ENCODE measurements at places on chromosomes 4 and X.

GRCh38 chrX:151912780-151913179 is at the start of gene MAGEA4:
TSS of gene MAGEA4 (plus strand) at chrX:151912889. CDS start at chrX:151923665, 10,776 bp downstream.
- no peak for DNase-seq

DNA sequence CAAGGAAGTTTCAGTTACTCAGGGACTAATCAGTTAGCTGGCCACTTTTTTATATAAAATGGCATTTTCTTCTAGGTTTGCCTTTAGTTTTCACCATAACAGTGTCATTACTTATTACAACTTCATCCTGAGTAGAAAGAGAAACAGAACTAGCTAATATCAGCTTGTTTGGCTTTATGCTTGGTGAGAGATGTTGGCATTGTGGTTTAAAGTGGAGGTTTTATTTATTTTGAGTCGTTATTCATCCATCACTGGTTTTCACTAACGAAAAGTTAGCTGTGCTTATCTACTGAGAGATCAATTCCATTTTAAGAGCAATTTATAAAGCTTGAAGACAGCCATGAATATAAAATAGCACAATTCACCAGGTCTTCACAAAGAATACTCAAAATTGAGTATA is 714.5 kb downstream of the GRID2 start:
- DNase-seq = no peak

DNA sequence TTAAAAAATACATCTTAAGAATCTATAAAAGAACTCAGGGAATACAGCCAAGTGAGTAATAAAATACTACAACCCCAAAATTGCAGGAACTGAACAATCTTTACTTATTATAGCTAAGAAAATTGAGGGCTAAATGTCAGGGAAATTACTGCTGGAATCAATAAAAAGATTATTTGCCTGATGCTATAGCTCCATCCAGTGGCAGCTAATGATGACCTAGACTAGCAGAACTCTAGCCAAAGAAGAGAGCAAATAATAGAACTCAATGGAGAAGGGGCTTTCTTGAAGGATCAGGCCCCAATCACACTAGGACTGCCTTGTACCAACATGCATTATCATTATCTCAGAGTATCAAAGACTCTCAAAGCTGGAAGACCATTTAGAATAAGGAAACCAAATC is 85.0 kb upstream of the FAM241A start:
- DNase-seq = no peak

DNA sequence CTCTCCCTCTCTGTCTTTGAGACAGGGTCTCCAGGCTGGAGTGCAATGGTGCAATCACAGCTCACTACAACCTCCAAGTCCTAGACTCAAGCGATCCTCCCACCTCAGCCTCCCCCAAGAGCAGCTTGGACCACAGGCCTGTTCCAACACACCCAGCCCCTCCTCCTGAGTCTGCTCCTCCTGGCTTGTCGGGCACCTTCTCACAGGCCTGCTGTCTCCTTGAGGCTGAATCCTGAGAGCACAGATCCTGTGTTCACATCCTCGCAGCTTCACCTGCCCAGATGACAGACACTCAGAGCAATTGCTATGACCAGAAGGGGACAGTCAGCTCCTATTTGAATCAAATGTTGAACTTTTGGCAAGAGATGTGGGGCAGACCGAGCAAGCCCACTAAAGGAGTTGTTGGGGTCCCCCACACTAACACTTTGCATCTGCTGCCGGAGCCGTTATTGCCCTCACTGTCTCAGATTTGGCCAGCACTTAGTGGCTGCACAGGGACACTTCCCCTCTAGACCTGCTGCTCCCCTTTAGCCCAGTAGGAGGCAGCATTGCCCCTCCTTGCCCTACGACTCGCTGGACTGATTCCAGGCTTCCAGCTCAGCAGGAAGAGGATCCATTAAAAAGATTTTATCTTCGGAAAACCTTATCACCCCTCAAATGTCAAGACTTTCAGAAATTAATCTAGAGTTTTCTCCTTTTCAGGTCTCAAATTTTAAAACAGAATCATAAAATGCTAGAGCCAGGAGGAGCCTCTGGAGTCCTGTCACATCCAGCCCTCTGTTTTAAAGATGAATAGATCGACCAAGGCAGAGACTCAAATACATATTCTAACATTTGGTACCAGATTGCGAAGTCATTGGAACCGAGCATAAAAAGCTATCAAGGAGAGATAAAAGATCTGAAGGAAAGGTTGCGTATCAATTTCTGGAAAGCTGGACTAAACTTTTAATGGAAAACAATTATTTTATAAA is 113.7 kb downstream of the USP46 start:
- peak; percentile 42 for DNase-seq

DNA sequence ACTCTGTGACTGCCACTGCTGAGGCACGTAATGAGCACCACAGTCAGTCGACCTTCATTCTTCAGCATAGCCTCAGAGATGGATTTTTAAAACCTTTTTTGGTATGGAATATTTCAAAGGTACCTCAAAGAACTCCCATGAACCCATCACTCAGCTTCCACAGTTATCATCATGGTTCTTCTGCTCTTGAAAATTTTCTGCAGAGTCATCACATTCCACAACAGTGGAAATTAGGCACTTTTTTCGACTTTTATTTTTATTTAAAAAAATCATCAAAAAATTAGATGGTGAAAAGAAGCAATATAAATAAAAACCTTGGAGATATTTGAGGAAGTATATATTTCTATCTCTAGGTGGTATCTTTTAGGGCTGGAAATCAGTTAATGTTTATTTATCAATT is 37.5 kb downstream of the TBC1D19 start:
- DNase-seq = no peak

DNA sequence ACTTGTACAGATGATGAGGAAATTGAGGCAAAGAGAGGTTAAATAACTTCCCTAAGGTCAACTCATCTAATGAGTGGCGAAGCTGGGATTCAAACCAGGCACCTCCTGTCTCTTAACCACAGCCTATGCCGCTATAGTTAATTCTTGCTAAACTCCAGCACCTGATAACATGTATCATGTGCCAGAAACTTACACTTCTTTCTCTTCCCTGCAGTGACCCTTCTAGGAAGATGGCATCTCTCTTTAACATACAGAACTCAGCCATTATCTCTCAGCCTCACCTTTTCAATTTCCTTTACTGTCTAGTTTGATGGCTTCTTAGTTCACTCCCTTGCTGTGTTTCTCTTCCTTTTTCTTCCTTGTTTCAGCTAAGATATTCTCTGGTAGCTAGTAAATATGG is 2.5 kb downstream of the VBP1 start:
- no peak for DNase-seq

DNA sequence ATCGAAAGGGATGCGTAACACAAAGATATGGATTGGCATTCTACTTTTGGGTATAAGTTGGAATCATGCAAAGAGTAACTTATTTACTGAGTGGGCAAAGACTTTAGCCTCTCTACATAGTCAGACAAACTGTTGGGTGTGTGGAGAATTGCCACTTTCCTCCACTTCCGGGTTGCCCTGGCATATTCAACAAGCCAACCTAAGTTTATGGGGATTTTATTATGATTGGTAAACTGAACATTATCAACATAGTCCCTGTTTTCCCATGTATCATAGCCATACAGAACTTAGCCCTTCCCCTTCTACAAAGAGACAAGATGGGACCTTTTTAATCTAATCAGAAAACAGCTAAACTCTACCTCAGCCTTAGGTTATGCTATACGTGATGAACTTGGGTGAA is 121.6 kb downstream of the AGTR2 start:
- no peak for DNase-seq

GRCh38 chr4:84249521-84249920 is 249.6 kb downstream of the NKX6-1 start:
- DNase-seq = no peak

- no peak for DNase-seq
Measured at GRCh38 chr4:69196209-69196965, 18.2 kb downstream of the UGT2B11 start.

DNA sequence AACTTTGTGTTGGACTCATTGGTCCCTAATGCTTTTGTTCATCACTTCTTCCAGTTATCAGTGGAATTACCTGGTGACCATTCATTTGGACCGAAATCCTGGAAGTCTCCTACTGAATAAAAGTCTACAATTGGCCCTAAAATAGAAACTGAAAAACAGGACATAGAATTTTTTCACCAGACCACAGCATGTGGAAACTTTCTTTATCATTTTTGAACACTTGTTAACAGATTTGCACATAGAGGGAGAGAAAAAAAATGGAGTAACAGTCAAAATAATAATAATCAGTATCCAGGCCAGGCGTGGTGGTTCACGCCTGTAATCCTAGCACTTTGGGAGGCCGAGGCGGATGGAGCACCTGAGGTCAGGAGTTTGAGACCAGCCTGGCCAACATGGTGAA is 7.1 kb downstream of the EPGN start:
- no peak for DNase-seq

GRCh38 chrX:45868425-45868824 is 667.7 kb upstream of the DIPK2B start:
- no peak for DNase-seq

- no peak for DNase-seq
Measured at GRCh38 chrX:115259238-115259875, 25.5 kb upstream of the LRCH2 start.

DNA sequence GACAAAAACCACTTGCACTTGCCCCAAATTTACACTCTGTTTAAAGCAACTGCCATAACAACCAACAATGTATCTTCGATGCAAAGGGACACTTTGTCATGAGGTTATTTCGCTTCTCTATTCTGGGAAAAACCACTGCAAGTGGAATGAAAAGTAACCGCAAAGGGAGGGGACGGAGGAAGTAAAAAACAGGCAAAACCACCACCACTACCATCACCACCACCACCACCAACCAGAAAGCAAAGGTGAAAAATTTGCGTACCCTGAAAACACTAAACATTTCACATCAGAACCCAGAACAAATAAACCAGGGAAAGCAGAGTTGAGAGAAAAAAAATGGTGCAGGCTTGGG is 1.2 kb upstream of the N4BP2 start:
- peak; percentile 18 for DNase-seq

DNA sequence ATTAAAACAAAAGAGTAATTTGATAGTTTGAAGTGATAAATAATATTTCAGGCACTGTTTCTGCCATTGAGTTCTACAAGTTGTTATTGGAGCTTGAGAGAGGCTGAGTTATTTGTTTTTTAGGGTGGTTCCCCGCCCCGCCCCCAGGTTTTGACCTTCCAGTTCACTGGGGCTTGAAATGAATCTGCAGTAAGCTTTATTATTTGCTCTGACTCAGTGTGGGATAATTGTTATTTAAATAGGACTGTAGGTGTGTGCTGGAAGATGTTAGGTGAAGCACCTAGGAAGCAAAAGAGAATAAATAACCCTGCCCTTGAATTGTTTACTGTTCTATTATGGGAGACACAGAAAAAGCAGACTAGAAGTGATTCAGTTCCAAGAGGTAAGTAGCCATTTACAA is 81.2 kb upstream of the KCNIP4 start:
- no peak for DNase-seq

DNA sequence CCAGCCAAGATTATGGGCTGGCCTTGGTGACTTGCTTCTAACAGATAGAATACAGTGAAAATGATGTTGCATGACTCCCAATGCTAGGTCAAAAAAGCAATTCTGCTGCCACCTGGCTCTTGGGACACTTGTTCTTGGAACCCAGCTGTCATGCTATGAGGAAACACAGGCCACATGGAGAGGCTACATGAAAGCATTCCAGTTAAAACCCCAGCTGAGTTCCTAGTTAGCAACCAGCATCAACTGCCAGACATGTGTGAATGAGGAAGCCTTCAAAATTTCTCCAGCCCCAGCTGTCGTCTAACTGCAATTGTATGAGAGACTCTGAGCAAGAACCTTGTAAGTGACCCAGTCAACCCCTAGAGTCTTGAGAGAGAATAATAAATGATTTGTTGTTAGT is 105.2 kb upstream of the FGF16 start:
- no peak for DNase-seq

DNA sequence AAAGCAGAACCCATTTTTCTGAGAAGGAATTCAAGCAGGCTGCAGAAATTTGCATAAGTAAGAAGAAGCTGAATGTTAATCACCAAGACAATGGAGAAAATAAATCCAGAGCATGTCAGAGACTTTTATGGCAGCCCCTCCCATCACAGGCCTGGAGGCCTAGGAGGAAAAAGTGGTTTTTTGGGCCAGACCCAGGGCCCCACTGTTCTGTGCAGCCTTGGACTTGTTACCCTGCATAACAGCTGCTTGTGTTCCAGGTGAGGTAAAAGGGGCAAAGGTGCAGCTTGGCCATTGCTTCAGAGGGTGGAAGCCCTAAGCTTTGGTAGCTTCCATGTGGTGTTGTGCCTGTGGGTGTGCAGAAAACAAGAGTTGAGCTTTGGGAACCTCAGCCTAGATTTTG is 1516.2 kb upstream of the PCDH10 start:
- DNase-seq = no peak

DNA sequence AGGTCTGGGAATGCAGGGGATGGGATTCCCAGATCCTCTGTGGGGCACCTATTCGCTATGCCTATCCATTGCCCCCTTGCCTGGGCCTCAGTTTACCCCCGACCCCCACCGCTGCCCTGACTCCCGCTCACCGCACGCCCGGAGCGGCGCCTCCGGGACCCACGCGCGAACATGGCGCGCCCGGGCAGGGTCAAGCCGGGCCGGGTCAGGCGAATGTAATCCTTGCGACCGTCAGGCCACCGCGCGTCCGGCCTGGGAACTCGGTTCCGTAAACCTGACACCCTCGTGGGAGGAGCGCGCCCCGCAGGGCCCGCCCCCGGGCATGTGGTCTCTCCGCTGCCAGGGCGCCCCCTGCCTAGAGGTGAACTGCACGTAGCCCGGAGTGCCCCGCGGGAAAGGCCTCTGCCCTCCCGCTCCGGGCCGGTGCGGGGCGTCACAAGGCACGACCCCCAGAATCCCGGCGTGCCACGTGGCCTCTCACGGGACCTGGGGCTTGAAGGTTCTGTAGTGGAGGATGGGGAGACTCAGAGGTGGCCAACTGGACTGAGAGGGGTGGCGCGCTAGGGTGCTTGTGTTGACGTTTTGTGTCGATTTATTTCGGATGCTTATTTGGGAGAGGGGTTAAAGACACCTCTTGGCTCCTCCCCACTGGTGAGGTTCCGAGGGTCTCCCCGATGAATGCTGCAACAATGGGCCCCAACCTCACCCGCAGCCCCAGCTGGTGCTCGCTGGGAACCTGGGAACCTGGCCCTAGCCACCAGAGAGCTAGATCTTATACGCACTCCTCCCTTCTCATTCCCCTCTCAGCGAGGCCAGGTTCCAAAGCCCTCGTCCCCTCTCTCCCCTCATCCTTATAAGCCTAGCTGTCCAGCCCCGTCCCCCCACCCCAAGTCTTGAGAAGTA is at the start of gene PRICKLE3:
PRICKLE3 (minus strand) TSS at position 249 of the 903 bp plus-strand sequence; CDS start at position 173, 76 bp downstream.
- DNase-seq = peak; percentile 66

DNA sequence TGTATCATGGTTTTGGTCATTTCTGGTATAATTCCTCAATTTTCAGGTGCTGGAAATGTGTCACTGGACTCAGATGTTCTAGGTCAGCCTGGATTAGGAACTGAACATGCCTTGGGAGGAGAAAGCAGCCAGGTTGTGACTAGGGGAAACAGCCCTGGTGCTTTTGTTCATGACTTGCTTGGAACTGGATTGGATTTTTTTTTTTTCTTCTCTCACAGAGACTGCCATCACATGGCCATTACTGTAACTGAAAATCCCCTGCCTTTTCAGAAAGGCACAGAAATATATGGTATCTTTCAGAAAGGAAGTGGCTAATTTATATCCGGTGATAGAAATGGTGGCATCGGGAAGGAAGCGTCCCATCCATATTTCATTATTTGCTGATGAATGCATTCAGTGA is 34.6 kb downstream of the SEPTIN11 start:
- no peak for DNase-seq
